ENCODE measurements at places on chromosomes 5 and 9.

DNA sequence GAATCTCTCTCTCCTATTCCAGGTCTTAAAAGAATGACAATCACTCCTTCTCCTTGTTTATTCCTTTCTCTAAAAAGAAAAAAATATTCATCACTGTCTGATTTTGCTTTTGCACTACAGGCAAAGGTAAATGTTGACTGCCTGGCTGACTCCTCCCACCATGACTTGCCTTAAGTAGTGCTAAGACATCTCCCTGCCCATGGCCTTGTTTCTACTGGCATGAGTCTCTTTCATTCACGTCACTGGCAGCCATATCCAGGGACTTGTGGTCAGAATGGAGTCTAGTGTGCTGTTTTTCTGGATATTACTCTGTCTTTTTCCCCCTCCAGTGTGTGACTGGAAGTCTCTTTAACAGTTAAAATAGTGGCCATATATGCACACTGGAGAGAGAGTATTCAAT lies 522.9 kb upstream of the DAB2 start:
- H3K27me3 ChIP-seq, result no peaks in the 10 kb centered on the region
- DNase-seq, result no peak
- H3K4me1 ChIP-seq, result no peaks in the 10 kb centered on the region
- no peak overlapping the region for H3K4me3 ChIP-seq
- no peaks in the 10 kb centered on the region for H3K36me3 ChIP-seq
- no peak overlapping the region for H3K27ac ChIP-seq

DNA sequence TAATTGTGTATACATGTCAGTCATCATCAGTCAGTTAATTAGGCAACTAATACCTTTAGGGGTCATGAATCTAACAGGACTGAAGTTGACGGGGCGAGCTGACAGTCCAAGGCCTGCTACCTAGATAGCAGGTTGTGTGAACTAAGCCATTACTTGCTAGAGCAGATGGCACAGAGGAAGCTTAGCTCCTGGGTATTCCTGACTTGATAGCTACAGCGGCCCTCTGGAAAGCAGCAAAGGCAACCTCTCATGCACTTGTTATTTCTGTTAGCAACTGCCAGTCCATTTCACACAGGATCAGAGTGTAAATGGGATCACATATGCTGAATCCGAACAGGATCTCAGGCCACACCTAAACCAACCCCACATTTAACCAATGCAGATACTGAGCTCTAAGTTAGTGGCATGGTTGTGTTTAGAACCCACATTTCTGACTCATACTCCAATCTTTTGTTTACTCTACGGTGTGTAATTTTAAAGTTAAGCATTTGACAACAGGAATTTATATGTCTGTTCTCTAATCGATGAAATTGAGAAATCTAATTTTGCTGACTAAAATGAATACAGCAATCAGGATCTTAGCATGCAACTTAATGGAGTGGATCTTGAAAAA lies 521.3 kb upstream of the ZNF608 start:
- no peak overlapping the region for H3K4me3 ChIP-seq
- DNase-seq, result no peak
- no peaks in the 10 kb centered on the region for H3K4me1 ChIP-seq
- no peak overlapping the region for H3K27ac ChIP-seq
- H3K27me3 ChIP-seq, result no peaks in the 10 kb centered on the region

- no peak for DNase-seq
- no peaks in the 10 kb centered on the region for H3K27me3 ChIP-seq
- peak overlapping the region; percentile 64 for H3K27ac ChIP-seq
- H3K4me1 ChIP-seq, result no peaks in the 10 kb centered on the region
- H3K4me3 ChIP-seq, result no peak overlapping the region
These were observed 88.3 kb downstream of the PIK3R1 start for GRCh38 chr5:68303754-68304420.

- no peaks in the 10 kb centered on the region for H3K36me3 ChIP-seq
- no peak overlapping the region for H3K4me3 ChIP-seq
- DNase-seq, result no peak
- H3K27me3 ChIP-seq, result no peaks in the 10 kb centered on the region
- H3K27ac ChIP-seq, result no peak overlapping the region
These were observed 470.6 kb downstream of the PRDM9 start for GRCh38 chr5:23977997-23978396.

DNA sequence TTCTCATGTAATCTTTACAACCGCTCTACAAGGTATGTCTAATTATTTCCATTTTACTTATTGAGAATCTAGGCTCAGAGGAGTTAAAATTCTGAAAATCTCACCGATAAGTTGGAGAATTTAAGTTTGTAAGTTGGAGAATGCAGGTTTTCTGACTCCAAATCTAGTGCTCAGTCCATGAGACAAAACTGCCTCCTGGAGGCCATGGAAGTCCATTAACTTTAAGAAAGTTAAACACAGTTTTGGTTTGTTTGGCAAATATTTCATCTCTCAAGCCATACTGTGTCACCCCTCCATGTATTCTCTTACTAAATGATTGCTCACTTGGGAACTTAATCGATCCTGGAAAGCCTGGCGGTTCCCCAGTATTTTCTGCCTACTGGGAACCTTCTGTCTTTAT lies 52.6 kb downstream of the INIP start:
- no peaks in the 10 kb centered on the region for H3K36me3 ChIP-seq
- no peaks in the 10 kb centered on the region for H3K4me1 ChIP-seq
- H3K27ac ChIP-seq, result no peak overlapping the region
- no peaks in the 10 kb centered on the region for H3K27me3 ChIP-seq
- no peak for DNase-seq
- H3K4me3 ChIP-seq, result no peak overlapping the region

Measured in breast epithelium (tissue), 4 donors.